ENCODE measurements at places on chromosomes 1 and 21.
A peak's percentile ranks its signal among the peaks of the same experiment; 100 is the strongest.

DNA sequence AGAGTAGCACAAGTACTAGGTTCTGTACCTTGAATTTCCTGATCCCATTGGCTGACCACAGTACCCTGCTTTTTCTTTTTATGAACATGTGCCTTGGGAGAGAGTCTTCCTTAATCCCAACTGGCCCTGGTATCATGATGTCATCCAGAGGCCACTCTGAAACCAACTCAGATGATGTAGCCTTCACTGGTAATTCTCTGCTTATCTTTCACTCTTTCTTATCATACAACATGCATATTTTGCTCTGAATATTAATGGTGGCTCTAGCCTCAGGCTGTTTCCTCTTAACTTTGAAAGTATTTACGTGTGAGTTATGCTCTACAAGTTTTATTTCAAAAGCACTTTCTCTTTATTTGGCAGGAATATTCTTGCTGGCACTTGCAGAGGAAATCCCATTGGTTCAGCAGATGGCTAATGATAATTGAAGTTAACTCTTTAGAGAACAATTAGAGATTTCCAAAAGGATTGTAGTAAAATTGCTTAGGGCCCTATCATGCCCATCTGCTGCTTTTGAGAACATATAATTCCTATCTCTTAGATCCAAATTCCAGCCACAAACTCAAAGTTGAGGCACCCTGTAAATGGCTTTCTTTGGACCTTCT is 86.1 kb downstream of the PTGER3 start:
- no peak for DNase-seq

DNA sequence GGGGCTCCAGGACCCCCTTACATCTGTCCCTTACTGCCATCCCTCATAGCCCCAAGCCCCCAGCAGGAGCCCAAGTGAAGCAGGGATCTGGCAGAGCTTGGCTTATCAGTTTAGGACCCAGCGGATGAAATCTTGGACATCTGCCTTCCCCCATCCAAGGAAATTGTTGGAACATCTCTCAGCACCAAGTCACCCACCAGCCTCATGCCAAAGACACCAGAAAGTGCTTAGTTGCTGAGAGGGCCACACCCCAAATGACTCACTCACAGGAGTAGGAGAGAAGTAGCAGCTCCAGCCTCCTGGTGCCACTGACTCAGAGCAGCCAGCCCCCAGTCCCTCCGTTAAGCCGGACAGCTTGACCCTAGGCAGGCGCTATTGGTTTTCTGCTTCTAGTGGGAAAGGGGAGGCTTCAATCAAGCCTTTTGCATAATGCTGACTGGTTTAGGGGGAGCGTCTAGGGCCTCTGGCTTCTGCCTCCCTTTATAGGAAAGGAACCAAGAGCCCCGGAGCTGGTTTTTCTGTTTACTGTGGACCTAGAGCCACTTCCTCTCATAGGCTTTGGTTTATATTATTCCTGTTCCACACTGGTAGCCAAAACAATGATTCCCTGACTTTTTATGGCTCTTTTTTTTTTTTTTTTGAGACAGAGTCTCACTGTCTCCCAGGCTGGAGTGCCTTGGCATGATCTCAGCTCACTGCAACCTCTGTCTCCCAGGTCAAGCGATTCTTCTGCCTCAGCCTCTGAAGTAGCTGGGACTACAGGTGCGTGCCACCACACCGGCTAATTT is 114.2 kb upstream of the IPO9 start:
- no peak for DNase-seq

- peak; percentile 57 for DNase-seq
These were observed 4.1 kb upstream of the TFAP2E start for GRCh38 chr1:35568975-35569395.

DNA sequence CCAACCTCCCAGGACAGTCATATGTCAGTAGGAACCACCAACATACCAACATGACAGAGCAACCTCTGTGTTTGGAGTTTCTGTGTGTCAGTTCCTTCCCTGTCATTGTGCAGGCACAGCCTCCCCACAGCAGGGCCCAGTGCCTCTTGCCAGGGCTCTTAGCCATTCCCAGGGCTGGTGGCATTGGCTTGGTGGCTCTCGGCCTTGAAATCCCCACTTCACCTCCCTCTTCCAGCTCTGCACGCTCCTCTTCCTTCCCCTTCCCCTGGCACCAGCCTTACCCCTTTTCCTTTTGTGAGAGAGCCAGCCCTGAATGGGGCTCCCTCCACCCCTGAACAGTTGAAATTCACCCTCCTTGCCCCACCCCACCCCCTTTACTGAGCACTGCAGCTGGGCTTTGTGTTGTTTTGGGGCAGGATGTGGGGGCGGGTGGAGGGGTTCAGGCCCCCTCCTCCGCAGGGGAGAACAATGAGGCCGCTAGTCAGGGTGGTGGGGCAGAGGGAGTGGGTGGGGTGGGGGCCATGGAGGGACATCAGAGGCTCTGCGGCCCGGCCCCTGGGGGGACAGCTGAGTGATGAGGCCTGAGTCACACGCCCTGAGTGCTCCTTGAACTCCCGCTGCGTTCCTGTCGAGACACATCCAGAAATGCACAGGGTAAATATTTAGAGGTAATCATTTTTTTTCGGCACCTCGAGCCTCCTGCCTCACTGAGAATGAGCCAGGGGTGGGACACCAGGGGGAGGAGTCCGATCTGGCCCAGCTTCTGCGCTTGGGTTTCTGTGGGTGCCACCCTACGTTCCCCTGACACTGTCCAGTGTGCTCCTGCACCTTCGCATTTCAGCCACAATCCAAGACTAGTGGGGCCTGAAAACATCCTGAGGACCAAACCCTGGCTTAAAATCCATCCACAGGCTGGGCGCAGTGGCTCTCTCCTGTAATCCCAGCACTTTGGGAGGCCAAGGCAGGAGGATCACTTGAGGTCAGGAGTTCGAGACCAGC is 28.6 kb downstream of the LGR6 start:
- DNase-seq: no peak

- no peak for DNase-seq
These were observed 6.7 kb upstream of the ANKRD65 start for GRCh38 chr1:1427820-1428148.

GRCh38 chr1:231597971-231598370 is 28.6 kb upstream of the DISC1 start:
- DNase-seq: no peak

DNA sequence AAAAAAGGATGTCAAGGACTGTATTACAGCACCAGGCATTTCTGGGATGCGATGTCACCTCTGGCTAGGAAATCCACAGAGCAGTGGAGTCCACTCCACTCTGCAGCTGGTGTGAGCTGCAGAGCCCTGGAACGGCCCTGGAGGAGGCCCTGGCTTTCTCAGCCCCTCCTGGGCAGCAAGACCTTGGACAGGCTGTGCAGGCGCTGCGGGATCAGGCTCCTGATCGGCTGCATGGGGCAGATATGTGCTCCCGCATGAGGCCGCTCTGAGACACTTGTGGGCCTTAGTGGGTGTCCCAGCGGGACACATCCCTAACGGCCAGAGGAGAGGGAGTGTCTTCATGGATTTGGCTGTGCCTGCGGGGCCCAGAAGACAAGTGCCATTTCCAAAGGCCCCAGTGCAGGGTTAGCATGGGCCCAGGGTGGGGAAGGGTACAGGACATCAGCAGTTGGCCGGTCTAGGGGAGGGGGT is 6.2 kb downstream of the DNMT3L start:
- DNase-seq: no peak

DNA sequence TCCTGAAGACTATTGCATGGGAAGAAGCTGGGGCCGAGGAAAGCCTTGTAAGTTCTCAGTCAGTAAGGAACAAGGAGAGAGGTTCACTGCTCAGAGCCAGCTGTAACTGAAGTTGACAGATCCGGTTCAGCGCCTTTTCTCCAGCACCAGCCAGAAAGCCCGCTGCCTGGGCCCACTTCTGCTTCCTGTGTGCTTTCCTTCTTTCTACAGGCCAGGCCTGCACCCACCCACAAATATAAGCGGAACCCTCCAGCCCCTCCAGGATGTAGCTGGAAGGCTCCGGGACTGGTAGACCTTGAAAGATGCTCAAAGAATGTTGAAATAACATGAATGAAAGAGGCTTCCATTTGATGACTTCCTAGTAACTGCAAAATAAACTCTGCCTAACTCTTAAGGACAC is 38.8 kb downstream of the PARP1 start:
- no peak for DNase-seq

DNA sequence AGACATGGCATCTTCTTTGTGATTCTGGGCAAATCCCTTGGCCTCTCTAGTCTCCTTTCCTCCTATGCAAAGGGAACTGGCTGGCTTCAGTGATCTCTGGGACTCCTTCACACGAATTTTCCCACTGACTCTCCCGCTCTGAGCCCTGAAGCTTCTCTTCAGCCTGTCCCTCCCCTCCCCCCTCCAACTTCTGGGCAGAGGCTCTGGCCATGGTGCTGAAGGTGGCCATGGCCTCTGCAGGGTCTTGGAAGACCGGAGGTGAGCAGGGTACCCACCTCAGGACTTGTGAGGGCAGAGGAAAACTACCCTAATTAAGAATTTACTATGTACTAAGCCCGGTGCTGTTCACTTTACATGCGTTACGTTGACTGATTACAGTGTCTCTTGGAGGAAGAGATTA is 29.4 kb upstream of the POU3F1 start:
- DNase-seq: no peak

DNA sequence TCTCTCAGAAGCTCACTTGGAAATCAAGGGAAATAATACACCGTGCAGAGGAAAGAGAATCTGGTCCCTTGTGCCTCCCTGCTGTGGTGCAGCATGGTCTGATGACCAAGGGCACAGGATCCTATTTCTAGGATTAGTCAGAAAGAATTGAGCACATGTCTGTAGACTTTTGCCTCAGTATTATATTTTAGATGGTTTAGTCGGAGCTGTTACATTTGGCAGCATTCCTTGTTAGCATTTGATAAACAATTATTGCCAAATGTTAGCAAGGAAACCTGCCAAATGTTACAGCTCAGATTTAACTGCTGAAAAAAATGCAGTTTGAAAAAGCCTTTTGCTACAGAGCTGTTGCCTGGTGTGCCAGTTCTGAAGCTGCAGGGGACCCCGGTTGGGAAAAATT is 183.5 kb upstream of the DPYD start:
- no peak for DNase-seq

- DNase-seq: no peak
These were observed 32.1 kb downstream of the SH3BGR start for GRCh38 chr21:39483917-39484316.

GRCh38 chr1:8367571-8368194 is 49.8 kb downstream of the SLC45A1 start:
- no peak for DNase-seq

DNA sequence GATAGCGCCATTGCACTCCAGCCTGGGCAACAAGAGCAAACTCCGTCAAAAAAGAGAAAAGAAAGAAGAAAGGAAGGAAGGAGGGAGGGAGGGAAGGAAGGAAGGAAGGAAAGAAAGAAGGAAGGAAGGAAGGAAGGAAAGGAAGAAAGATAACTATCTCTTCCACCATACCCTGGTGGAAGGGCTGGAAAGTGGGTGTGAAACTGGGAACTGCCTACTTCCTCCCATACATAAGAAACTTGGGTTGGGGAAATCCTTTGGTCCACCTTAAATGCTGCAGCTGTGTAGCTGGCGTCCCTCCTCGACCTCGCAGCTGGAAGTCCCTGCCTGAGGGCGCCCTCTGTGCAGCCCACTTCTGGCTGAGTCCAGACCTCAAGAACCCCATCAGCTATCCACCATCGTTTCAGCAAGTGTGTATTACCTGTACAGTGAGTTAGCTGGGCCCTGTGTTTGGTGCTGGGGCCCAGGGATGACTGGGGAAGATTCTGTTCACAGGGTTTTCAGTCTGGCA is 4.6 kb upstream of the FAM167B start:
- DNase-seq: no peak

GRCh38 chr1:66778969-66779368 is 22.1 kb downstream of the INSL5 start:
- no peak for DNase-seq

DNA sequence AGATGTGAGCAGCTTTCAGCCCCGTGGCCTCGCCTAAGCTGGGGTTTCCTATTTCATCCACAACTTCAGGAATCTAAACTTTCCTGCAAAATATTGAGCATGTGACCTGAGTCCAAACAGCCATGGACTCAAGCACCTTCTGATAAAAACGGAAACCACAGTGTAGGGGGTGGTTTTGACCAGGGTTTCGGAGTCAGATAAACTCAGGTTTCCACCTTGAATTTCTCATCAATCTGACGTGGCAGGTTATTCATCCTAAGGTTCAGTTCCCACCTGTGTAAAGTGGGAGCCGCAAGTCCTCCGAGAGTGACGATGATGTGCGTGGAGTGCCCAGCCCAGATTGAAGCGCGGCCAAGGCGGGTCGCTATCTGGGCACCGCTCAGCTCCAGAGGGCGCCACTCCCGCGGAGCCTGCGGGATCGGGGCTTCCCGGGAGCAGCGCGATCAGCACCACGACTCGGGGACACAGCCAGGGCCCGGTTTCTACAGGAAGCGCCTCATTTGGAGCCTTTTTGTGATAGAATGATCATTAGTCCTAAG is 871 bp upstream of the ETS2 start:
- DNase-seq: peak; percentile 30

DNA sequence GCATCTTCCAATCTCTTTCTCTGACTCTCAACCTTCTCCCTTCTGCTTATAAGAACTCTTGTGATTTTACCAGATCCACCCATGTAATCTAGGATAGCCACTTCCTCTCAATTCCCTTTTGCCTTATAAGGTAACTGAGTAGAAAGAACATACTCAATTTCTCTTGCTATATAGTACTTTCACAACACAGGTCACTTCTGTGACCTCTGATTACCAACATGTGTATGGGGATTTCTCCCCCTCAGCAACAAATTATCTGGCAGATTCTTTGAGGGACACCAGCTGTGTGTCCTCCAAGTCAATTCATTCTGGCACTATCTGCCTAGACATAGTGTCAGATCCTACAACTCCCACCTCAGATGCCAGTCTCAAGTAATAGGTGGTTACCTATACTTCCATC is 62.5 kb downstream of the IL23R start:
- DNase-seq: no peak

DNA sequence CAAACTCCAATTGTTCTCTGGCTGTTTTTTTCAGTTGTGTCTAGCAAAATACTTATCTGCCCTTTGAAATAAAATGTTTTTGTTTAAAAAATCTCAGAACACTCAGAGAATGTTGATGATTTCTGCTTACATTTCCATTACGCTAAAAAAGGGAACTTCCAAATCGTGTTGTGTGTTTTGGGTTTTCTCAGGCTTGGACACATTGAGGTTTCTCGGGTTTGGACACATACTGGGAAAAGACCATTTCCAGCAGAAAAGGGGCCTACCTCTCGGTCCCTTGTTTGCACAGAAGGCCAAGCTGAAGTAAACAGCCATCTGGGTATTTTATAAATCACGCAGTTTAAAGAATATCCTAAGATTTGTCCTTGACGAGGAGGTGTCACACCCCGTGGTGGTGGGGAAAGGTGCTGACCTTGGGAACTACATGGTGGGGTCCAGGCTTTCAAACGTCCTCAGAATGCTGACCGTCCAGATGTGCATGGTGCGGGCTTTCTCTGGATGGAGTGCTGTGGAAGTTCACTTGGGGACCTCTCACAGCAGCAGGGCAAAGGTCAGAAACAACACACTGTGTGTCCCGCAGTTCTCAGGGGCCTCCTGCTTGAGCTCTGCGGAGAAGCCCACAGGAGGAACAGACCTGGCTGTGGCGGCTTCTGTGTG is 67.8 kb downstream of the SLC37A1 start:
- no peak for DNase-seq

Measured in CD4-positive, alpha-beta T cell treated with Interferon alpha-2 for 1 hour (primary cell).